ENCODE measurements at places on chromosomes 16 and 17. TPM values are rescaled to one million over a fixed set of nuclear protein-coding genes. Genes with fewer than 3 reads are reported as not detected.

GRCh38 chr17:69088643-69089200 is 28.0 kb upstream of the ABCA9 start:
- DNase-seq = no peak

The FOXF1 gene
- 28.9 TPM for total RNA-seq

The C16orf74 gene
- 6.6 TPM for total RNA-seq

The NEUROD2 gene
- not detected for total RNA-seq
